Pulmonary artery endothelial cell (primary cell): ENCODE measurements at places on chromosomes 13 and 19.

DNA sequence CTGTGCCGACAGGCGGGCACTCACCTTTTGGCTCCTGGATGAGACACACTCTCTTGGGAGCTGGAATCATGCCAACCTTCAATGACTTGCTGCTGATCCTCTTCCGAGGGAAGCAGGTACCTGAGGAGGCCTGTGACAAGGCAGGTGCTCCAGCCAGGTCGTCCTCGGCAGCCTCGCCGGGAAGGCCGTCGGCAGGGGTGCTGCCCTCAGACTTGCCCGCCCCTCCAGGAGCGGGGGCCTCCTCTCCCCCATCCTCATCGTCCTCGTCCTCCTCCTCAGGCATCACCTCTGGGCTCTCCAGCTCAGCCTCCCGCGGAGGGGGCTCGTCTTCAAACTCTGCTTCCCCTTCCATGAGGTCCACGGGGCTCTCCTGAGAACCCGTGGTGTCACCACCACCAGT, 29.2 kb downstream of the SUGP2 start:
- no peak for DNase-seq

- DNase-seq: no peak
Observed at GRCh38 chr13:99821741-99822140, 149.8 kb downstream of the ZIC5 start.

- DNase-seq: no peak
Observed at GRCh38 chr13:74732736-74733385, 598.7 kb upstream of the KLF12 start.

- DNase-seq: no peak
Observed at GRCh38 chr13:107275312-107275711, 707.4 kb upstream of the ARGLU1 start.

- no peak for DNase-seq
Observed at GRCh38 chr13:51584731-51585672, 740 bp downstream of the WDFY2 start.

- DNase-seq: no peak
Observed at GRCh38 chr13:43648733-43649132, 138.0 kb downstream of the ENOX1 start.

DNA sequence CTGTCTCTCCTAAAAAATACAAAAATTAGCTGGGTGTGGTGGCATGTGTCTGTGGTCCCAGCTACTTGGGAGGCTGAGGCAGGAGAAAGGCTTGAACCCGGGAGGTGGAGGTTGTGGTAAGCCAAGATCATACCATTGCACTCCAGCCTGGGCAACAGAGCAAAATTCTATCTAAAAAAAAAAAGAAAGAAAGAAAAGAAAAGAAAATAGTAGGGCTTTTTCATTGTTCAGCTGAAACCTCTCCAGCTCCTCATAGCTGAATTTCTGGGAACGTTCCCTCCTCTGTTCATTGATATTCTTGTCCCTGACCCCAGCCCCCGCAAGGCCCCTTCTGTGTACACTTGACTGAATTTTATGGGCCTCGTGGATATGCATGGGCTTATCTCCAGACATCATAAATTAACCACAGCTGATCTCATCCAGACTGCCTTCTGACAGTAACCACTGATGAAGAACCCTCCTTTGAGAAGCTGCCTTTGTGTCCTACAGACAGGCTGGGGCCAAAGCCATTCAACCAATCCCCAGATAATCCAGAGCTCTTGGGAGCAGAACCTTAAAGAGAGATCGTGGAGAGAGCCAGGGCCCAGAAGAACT, at the start of gene ELSPBP1:
Gene ELSPBP1, plus strand, starts transcription at position 424 of the 594 bp plus-strand sequence. CDS start 14,036 bp downstream, outside the sequence.
- DNase-seq: no peak

DNA sequence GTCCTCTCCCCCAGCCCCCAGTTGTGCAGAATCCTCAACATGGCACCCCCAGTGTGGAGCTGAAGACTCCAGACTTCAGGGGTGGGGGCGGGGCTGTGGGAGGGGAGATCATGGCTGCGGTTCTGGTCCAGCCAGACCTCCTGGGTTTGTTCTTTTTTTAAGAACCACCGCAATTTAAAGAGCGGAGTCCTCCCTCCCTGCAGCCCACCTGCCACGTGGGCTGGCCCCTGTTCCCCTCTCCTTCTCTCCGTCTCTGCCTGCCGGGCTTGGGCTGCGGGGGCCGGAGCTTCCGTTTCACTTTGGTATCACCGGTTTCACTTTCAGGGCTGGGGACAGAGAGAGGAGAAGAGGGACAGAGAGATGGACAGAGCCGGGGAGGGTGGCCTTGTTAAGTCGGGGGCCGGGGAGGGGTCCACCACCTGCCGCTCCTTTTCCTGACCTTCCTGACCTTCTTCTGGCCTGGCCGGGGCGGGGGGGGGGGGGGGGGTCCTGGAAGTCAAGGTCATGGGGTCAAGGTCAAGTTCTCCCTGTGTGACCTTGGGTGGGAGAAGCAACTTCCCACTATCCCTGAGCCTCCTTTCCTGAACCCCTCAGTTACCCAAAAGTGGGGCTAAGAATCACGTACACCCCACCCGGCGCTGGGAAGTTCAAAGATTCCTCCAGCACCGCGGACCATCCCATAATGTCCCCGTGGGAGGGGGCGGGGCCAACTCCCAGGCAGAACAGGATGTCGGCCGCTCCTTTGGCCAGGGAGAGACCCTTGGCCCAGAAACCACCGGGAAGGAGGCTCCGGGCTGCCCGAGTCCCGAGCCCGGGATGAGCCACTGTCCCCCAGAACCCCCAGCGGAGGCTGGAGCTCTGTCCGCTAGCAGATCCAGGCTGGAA, 11.3 kb upstream of the ZBTB7A start:
- DNase-seq: no peak

- no peak for DNase-seq
Observed at GRCh38 chr13:93861818-93862217, 617.7 kb downstream of the DCT start.

- no peak for DNase-seq
Observed at GRCh38 chr19:10811391-10812111, 24.5 kb downstream of the TMED1 start.

GRCh38 chr19:29664753-29665214, 477 bp upstream of the PLEKHF1 start:
- DNase-seq: no peak

GRCh38 chr19:30222428-30222873, 149.7 kb upstream of the ZNF536 start:
- DNase-seq: no peak

DNA sequence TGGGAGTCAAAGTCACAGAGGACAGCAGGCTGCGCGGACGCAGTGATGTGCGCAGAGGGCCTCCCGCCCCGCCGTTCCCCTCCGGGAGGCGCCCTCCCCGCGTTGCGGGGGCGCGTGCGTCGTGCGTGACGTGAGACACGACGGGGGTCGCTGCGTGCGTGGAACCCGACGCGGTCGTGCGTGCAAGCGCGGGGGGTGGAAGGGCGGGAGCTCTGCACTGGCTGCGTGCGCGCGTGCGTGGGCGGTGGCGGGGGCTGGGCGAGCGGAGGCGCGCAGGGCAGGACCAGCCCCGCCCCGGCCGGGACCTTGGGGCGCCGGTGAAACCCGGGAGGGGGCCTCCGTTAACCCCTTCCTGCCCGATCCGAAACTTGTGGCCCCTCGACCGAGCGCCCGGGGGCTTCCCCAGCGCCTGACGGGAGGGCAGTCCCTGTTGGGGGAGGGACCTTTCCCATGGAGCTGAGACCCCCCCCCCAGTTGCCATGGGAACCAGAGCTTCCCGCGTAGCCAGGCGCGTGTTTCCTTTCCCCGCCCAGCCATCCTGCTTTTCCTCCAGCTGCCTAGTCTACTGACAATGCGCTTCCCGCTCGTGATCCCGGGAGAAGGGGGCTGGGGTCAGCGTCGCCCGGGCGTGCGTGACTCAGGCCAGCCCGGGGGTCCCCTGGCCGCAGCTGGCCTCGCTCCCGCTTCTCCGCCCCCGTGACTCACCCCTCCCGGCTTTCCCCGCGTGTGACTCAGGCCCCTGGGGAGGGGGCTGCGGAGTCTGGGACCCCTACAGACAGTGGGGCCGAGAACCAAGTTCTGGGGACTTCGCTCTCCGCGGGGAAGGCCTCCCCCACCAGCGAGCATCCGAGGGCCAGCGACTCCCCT, 7.3 kb upstream of the HOOK2 start:
- peak; percentile 84 for DNase-seq

DNA sequence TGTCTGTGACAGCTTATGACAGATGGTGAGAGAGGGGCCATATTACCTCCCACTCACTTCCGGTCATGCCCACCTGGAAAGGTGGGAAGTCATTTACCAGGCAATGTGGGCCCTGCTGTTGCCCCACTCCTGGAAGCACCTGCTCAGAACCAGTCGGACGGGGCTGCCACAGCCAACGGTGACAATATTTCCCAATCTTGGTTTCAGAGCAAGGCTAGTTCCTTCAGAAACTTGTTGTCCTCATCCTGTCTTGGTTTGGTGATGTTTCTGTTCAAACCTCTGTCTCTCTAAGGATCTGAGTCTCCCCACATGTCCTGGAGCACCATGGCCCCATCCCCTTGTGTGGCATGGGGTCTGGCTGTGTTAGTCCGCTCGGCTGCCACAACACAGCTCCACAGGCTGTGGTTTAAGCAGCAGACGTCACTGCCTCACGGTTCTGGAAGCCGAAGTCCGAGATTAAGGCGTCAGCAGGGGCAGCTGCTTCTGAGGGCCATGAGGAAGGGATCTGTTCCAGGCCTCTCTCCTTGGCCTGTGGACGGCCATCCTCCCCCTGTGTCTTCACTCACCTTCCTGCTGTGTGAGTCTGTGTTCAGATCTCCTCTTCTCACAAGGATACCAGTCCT, 31.5 kb upstream of the SLC15A1 start:
- DNase-seq: no peak

DNA sequence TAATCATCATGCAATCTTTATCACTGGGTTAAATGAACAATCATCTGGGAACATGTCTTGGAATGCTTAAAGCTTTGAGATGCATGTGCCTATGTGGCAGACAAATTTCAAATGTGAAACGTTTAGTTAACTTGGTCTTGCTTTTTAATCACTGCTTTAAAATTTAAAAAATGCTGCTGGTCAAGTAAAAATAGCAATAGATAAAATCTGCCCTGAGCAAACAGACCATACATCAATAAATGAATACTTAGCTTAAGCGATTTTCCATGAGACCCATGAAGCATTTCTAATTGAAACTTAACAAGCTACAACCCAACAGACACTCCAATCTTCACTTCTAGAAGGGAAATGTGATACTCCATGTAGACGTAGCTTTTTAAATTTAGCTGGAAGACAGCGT, 1.9 kb upstream of the KL start:
- DNase-seq: no peak

GRCh38 chr13:65915195-65915594, 1314.9 kb downstream of the PCDH9 start:
- DNase-seq: no peak

- no peak for DNase-seq
Observed at GRCh38 chr13:31204592-31204991, 4.8 kb downstream of the B3GLCT start.

- no peak for DNase-seq
Observed at GRCh38 chr13:75399168-75399878, 82.6 kb downstream of the TBC1D4 start.

GRCh38 chr13:112743451-112744167, 53.8 kb downstream of the ATP11A start:
- no peak for DNase-seq

- no peak for DNase-seq
Observed at GRCh38 chr13:78569029-78569428, 34.3 kb downstream of the POU4F1 start.

DNA sequence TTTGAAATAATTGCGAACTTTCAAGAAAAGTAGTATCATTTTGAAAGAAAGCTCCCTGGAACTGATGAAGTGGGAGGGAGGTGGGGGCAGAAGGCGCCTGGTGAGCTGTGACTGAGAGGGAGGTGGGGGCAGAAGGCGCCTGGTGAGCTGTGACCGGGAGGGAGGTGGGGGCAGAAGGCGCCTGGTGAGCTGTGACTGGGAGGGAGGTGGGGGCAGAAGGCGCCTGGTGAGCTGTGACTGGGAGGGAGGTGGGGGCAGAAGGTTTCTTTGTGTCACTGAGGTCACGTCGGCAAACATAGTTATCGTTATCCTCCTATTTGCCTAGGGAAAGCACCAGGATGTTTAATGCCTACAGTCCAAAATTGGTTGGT, 24.2 kb downstream of the C2CD4C start:
- DNase-seq: no peak

- no peak for DNase-seq
Observed at GRCh38 chr13:45846681-45847080, 4.9 kb downstream of the SIAH3 start.

GRCh38 chr19:53908106-53908934, 758 bp upstream of the CACNG7 start:
- DNase-seq: no peak

DNA sequence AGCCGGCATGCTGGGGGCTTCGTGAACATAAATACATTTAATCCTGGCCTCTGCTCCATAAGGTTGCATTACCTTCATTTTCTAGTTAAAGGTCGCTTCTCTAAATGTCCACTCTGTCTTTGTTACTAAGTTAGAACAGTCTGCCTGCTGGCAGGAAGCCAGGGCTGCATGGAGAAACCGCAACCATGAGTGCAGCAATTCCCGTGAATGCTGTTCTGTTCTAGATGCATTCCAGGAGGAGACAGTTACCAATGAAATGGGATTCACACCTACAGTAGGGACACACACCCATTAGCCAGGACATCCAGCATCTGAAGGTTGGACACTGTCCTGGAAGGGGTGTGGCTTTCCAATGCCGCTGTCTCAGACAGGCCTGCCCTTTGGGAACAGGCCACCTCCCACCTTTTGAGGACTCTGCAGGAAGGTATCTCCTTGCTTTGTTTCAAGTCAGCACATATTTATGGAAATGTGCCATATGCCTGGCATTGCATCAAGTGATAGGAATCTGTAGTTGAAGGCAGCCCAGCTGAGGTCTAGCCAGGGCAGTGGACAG, 129.7 kb downstream of the SLC7A1 start:
- DNase-seq: no peak

- DNase-seq: no peak
Observed at GRCh38 chr19:33866696-33867095, 70.0 kb downstream of the KCTD15 start.

GRCh38 chr13:108508263-108508662, 121.1 kb upstream of the MYO16 start:
- no peak for DNase-seq

GRCh38 chr13:21071015-21071414, 9.6 kb upstream of the LATS2 start:
- no peak for DNase-seq
